Muscle of back (tissue), 13 donors: ENCODE measurements at places on chromosomes 5 and 9. TPM values are rescaled to one million over a fixed set of nuclear protein-coding genes. Genes with fewer than 3 reads are reported as not detected.

DNA sequence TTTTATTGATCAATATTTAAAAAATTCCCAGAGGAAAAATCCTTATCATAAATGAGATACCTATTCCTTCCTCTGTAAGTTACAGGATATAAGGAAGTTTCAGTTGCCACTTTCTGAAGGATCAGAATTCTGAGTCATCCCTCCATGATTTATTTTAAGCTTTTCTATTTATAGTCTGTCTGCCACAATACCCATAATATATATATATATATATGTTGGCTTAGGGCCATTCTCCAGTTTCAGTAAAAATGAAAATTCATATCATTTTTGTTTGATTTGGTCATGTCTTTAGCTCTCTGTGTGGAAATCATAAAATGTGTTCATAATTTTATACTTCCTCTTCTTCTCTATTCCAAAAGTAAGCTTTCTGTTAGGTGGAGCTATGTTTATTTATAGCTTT, 215.8 kb upstream of the CYLC2 start:
- DNase-seq = no peak

DNA sequence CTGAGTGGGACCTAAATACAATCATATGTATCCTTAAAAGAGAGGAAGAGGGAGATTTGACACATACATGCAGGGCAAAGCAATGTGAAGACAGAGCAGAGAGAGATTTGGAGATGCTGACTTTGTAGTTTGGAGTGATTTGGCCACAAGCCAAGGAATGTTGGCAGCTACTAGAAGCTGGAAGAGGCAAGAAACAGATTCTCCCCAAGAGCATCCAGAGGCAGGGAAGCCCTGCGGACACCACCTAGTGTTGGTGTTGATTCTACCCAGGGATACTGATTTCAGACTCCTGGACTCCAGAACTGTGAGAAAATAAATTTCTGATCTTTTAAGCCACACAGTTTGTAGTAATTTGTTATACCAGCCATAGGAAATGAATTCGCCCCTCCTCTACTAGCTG, 64.9 kb upstream of the OSMR start:
- peak; percentile 70 for DNase-seq

DNA sequence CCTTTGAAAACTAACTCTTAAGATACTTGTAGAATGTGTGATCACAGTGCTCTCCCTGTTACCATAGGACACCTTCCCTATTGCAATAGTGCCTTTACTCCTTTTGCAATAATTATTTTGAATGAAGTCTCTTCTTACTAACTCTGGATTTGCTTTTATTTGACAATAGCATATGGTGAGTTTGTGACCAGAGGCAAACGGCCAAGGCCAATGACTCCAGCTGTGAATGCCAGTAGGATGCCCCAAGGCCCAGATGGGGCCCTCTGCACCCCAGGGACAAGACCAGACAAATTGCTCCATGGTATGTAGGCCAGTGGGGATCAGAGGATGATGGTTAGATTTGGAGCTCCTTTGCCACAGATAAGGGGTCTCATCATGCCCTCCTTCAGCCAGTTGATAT, 116.9 kb downstream of the NPR3 start:
- DNase-seq = no peak

DNA sequence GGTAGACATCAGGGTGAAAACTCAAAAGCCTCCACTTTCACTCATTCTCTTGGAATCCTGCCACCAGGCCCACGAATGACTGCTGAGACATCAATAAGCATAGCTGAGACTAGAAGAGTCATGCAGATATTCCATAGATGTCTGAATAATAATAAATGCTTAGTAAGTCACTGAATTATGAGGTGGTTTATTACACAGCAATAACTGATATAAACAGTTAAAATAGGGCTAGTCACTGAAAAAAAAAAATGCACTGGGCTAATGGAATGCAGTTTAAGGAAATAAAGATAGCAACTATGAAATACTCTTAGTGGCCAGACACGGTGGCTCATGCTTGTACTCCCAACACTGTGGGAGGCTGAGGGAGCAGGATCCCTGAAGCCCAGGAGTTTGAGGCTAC, 262.8 kb upstream of the CDH6 start:
- no peak for DNase-seq

DNA sequence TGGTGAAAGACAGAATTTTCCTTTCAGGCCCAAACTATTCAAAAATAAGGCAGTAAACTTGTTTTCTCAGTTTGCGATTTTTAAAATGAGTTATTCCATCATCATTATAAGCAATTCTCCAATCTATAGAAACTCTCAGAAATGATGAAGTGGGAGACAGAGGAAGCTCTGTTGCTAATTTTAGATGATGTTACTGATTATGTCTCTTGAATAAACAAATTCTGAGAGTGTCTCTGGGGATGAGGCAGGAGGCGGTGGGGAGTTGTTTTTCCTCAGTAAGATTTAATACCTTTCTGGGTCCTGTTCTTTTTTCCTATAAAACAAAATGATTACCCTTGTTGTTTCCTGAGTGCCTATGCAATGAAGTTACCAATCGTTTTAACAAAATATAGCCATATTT, 43.9 kb upstream of the TEX48 start:
- DNase-seq = no peak

DNA sequence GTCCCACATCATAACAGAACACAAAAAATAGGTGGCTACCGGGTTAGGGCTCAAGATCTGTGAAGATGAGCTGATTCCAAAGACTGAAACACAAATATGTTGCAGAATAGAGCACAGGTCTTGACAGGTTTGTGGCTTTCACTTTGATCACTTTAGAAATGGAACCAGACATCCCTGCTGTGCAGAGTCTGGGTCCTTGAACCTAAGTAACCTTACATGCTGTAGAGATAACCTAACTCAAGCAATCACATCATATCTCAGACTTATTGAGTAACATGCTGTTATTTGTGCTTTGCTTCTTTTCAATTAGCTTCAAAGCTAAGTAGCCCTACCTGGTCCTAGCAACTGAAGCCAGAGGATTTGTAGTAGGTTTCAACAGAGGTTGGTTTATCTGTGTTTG, 24.3 kb downstream of the FBXW2 start:
- DNase-seq = no peak

DNA sequence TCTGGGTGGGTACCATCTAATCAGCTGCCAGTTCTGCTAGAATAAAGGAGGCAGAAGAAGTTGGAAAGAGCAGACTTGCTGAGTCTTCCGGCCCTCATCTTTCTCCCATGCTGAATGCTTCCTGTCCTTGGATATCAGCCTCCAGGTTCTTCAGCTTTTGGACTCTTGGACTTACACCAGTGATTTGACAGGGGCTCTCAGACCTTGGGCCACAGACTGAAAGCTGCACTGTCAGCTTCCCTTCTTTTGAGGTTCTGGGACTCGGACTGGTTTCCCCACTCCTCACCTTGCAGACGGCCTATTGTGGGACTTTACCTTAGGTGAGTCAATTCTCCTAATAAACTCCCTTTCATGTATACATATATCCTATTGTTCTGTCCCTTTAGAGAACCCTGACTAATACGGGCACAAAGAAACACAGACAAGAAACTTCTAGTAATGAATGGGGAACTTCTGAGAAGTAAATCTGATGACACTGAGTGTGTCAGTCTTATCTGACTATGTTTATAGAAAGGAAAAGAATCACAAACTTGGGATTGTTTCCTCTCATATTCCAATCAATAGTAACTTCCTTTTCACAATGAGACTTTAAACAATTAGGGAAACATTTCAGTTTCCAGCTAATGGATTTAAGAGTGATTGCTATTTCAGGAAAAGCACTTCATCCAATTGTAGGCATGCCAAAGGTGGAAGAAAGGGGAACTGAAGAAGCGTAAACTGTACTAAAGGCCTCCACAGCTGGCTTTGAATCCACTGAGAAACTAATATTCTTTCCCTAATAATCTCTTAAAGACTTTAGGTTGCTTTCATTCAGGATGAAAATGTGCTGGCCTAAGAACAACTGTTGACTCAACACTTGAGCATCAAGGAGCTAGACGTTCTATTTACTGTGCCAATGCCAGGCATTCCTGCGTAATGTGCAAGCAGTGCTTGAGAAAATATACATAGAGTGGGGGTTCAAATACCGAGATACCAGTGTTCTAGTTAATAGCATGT, 127.9 kb upstream of the PTGER4 start:
- DNase-seq = no peak

DNA sequence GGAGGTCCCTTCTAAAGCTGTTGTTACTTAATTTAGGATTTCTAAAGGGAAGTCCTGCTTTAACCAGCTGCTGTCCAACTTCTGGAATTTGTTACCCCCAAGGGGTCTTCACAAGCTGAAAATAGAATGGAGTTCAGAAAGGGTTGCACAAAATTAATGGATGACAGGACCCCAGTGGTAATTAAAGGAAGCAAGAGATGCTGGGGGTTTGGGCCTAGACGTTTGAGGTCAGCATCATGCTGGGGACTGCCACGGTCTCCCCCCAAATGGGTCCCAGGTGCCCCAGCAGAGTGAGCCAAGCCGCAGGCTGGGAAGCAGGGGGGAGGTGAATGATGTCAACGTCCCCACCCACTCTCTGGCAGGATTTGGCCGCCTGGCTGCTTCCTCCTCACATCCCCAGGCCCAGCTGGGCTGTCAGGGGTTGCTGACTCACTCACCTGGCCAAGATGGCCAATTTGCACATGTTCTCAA, 97.5 kb upstream of the ARAP3 start:
- DNase-seq = peak; percentile 64

DNA sequence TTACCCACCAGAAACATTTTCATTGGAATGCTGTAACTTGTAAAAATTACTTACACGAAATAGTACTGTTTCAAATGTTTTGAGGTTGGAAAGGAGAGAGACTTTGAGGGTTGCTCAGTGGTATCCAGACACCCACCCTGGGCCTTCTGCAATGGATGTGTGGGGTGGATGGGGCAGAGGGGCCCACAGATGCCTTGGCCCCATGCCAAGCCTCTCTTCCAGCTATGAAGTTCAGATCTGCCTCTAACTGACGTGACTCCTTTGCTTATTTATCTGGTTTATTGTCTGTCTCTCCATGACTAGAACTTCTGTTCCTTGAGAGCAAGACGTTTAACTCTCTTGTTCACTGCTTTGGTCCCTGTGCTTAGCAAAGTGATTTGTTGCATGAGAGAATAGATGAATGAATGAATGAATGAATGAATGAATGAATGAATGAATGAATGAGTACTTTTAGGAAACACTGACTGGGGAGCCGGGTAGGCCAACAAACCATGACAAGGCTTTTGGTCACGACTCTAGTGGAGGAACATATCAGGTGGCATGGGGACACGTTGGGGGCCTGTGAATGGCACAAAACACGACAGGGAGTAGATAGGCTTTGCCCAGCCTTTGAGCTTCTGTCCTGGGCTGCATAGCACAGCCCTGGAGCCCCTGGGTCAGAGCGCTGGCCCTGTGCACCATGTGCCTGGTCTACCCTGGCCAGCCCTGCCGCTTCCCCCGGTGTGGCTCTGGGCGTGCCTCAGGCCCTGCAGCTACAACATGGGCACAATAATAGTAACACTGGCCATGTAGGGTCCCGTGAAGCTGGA, 31.8 kb downstream of the AK8 start:
- DNase-seq = no peak

DNA sequence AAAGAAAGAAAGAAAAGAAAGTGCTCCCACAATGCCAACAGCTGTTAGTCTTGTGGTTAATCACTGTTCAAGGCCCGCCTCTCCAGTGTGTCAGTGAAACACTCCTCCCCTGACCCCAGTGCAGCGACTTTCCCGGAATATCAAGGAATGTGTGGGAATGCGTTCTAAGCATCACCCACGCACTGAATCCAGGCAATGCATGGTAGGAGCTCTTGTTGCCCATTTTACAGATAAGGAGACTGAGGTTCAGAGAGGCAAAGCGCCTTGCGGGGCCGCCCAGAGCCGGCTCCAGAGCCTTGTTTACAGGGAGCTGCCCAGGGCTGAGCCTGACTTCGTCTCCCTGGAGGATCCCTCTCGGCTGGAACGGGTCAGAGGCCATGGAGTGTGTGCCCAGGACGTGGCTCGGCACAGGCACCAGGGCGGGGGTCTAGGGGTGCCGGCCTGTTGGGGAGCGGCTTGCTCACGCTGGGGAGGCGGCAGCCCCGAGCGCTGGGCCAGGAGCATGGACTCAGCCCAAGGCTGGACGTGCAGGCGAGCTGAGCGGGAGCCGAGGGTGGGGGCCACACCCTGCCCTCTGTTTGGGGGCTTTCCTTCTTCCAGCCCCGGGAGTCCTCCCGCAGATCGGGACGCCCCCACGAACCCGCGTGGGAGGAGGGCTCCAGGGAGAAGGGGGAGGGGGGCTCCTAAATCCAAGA, 823 bp downstream of the ST6GALNAC6 start:
- DNase-seq = no peak

DNA sequence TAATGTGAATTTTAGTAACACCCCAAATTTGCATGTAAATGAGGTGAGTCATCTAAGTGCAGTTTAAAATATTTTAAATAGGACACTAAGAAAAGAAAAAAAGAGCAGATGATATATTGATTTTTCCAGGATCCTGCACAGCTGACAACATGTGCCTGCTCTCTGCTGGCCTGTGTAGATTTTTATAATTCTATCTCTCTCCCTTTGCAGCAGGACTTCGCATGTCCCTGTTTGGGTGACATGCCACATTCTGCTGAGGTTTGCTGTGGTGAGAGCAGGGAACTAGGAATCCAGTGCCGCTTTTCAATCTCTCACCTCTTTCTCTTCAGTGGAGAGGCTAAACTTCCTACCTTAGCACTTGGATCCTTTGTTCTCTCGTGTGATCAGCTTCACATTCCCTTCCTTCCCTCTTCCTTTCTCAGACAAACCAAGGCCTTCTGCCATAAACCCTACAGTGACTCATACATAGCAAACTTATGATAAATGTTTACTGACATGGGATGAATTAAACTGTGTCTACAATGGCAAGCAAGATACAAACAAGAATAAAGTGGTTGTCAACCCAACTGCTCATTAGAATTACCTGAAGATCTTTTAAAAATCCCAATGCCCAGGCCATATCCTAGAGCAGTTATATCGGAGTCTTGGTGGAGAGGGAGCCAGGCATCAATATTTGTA, 198.8 kb upstream of the EFNA5 start:
- DNase-seq = peak; percentile 18

DNA sequence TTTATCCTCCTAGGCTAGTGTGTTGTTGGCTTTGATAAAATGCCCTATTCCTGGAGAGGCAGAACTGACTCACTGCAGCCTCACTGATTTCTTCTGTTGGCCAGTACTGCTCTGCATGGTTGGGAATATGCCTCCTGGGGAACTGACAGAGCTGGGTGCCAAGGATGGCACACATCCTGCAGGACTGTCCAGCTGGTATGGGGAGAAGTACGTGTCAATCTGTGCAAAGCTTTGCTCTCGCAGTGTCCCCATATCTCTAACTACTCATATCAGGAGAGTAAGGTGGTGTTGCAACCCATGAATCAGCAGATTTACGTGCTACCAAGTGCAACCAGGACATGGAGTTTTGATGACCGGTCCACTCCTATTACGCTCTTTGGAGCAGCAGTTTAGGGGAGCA, 74.7 kb downstream of the TEK start:
- DNase-seq = no peak

RNF183 gene
- 0.18 TPM for polyA plus RNA-seq

SLC45A2 gene
- 0.43 TPM for polyA plus RNA-seq

DAPK1 gene
- 24.2 TPM for polyA plus RNA-seq

NR5A1 gene
- not detected for polyA plus RNA-seq

CATSPER3 gene
- polyA plus RNA-seq = 0.42 TPM
